ENCODE measurements at places on chromosomes 11 and 22.

GRCh38 chr11:72813740-72814285, 398 bp upstream of the ATG16L2 start:
- DNase-seq, result peak; percentile 91

GRCh38 chr11:65425105-65425970, 2.7 kb downstream of the NEAT1 start:
- peak; percentile 94 for DNase-seq

- DNase-seq, result no peak
Observed at GRCh38 chr22:32040324-32040904, 2.6 kb upstream of the SLC5A1 start.

GRCh38 chr11:105032495-105032894, 2.4 kb downstream of the CASP1 start:
- no peak for DNase-seq

DNA sequence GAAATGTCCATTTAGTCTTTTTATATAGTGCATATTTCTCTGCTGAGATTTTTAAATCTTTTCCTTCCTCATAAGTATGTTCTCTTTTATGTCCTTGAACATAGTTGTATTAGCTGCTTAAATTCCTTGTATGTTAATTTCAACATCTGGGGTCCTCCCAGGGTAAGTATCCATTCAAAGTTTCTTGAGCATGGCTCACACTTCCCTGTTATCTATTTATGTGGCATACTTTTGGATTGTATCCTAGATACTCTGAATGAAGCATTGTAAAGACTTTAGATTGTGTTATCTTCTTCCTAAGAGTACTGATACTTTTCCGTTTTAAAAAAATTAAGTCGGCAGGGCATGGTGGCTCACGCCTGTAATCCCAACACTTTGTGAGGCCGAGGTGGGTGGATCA, 28.4 kb upstream of the PITPNB start:
- DNase-seq, result no peak

GRCh38 chr11:46845440-46845739, 690 bp downstream of the CKAP5 start:
- DNase-seq, result no peak

- DNase-seq, result no peak
Observed at GRCh38 chr11:87812571-87813365, 362.5 kb downstream of the RAB38 start.

- no peak for DNase-seq
Observed at GRCh38 chr11:32188785-32189184, 97.9 kb downstream of the RCN1 start.

DNA sequence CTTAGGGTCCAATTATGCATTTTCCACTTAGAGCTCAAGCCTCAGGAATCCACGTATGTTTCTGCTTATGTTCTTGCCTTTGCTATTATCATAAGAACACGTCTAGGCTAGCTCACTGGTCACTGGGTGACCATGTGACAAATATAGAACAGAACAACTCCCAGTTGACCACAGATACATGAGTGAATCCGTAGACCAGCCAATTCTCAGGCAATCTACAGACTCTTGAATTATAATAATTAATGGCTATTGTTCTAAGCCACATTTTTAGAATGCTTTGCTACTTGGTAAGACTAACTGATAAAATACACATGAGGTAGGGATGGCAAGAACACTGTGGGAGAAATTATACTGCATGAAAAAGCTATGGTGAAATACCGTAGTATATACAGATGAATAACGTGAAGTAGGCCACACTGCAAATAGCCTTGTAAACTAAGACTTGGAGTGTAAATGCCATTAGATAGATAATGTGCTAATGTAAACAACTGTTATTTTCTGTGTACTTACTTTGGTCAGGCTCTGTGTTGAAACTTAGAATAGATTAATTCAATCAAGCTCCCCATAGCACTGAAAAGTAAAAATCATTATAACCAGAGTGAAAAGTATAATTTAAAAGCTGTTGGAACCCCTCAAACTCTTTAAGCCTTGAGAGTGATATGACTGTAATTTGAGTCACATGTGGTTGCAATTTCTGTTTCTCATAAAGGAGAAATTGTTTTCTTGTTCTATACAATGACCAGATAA, 366.2 kb upstream of the CCDC179 start:
- no peak for DNase-seq

DNA sequence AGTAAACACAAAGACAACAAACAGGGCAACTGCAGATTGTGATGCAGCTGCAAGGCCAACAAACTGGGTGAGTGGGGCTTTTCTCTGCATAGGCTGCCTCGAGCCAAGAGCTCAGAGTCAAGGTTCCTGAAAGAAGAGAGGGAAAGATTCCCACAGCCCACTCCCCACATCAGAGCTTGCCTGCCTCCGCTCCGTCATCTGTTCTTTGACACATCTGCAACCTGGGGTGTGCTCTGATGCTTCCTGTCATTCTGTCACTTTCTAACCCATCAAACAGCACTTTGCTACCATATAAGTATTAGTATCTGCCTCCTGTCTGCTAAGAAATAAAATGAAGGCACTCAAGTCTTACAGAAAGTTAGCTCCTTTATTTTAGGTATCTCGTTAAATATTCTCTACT, 46.9 kb downstream of the C22orf31 start:
- no peak for DNase-seq

DNA sequence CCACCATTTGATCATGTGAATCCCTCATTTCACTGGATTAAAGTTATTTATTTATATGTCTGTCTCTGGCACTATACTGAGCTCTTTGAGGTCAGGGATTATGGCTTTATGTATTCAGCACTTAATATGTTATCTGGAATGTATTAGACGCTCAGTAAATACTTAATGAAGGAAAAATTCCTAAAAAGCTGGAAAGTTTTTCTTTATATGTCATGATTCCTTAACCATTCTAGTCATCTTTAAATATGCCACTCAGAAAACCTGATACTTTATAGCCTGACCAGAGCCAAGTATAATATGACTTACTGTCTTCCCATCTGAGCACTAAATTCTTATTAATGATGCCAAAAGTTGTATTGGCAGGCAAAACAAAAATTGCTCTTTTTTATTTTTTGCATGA, 27.1 kb downstream of the RNF169 start:
- no peak for DNase-seq

DNA sequence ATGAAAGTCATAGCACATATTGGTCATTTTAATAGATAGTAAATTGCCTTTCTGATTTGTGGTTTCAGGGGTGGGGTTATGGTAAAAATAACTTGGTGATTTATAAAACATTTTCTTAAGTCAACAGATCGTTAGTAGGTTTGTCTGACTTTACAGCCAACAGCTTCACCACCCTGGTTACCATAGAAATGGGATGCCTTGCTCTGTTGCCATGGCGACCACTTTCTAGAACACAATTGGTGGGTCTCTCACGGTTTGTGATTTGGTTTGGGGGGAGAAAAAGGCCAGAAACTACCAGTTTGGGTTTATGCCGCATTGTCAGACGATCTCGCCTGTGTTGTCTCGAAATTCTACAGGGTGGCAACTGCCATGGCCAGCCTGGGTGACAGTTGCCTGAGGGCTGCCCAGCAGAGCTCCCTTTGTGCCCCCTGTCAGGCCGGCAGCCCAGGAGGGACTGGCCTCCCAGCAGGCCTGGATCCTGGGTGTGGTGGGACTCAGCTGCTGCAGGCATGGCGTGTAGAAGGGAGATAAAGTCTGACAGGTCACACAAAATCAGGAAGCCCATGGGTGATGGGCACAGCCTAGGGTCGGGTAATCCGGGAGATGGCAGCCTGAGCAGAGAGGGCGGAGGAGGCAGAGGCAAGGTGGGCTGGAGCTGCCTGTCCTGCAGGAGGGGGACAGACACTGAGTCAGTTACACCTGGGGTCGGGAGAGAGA, 30.9 kb downstream of the KCNC1 start:
- no peak for DNase-seq

DNA sequence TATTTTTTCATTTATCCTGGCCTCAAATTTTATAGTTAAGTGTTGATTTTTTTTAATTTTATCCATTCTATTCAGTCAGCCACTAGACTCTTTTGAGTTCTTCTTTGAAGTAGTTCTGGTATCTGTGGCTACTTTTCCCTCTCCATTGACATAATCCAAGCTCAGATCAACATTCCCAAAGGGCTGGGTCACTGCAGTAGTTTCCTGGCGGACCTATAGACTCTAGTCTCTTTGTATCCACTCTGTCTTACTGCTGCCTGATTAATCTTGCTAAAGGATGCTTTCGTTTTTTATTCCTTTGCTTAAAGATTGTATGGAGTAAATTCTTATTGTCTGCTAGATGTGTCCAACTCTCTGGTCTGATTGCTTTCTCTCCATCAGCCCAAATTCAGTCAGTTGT, 87.6 kb downstream of the UVRAG start:
- DNase-seq, result no peak

DNA sequence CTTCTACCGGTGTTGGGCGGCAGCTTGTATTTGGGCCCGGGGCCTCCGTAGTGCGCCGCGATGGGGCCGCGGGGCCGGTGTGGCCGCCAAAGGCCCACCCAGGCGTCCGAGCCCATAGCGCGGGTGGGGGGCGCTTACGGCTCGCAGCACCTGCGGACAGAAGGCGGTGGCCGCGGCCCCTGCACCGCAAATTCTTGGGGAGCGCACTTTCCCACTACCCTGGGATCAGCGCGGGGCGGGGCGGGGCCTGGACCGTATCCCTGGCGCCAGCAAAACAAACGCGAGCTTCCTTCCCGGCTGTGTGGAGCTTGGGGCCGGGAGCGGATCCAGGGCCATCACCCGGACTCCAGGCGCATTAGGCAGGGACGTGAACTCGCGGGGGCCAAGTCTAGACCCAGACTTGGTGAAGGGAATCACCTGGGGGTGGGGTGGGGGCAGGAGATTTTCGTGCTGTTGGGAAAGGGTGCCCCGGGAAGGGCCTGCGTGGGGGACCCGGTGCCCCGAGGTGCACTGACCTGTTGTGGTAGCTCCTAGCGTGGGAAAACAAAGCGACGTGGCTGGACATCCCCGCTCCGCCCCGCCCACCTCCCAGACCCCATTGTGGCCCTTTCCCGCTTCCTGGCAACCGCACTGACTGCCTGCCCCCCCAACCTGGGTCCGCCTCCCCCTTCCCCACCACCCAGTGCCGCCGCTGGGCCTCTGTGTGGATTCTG, 2.3 kb upstream of the TYMP start:
- peak; percentile 36 for DNase-seq

GRCh38 chr22:41672780-41673509, 15.7 kb downstream of the SNU13 start:
- no peak for DNase-seq

DNA sequence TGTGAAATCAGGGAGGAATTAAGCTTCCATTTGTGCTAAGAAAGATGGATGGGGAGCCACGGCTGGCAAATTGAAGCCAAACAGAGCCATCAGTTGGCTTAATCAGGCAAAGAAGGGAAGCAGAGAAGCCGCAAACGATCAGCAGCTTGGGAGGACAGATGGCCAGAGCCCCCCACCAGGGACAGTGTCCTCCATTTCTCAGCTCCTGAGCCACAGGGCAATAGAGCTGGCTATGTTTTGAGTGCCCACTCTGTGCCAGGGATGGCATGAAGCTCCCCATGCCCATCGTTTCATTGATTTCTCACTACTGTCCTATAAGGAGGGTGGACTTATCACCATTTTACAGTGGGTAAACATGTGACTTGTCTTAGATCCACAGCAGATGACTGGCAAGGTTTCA, 126.3 kb upstream of the ASPHD2 start:
- no peak for DNase-seq

DNA sequence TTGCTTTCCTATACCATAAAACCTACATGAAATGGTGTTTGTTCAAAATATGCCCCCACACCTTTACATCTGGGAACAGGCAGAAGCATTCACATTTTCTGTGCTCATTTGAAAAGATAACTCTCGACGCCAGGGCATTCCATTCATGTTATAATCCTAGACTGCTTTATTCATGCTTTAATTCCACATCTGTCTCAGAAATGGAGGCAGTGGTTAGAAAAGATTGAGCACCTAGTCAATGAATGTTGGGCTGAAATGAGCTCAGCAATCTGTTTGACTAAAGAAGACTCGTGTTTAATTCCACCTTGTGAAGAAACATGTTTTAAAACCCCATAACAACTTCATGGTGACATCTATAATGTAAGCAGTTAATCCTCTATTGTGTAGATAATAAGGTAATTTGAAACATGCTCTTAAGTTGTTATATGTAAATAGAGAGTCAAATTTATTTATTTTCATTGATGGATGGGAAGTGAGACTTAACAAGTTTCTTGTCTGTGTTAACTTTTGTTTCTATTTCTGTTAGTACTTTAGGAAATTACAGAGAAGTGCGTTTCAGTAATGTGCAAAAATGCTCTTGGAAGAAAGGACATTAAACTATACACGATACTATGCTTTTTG, 217.5 kb downstream of the DDX10 start:
- no peak for DNase-seq

- DNase-seq, result peak; percentile 86
Observed at GRCh38 chr11:12174477-12175143, 64.2 kb downstream of the MICAL2 start.

- DNase-seq, result no peak
Observed at GRCh38 chr11:2590131-2590964, 109.4 kb downstream of the KCNQ1OT1 start.

Measured in activated CD4-positive, alpha-beta T cell treated with anti-CD3 and anti-CD28 coated beads, Interleukin-2, Interleukin-6, amounts not matched to agents 100 ng/mL and 50 ng/mL, durations not matched to agents 16 hours and 8 hours (primary cell).